Activated naive CD4-positive, alpha-beta T cell treated with anti-CD3 and anti-CD28 coated beads, Interleukin-2, amount 10 ng/mL, durations not matched to agents 5 hours and 36 hours (primary cell): ENCODE measurements at places on chromosomes 2 and 18. TPM values are rescaled to one million over a fixed set of nuclear protein-coding genes. Genes with fewer than 3 reads are reported as not detected.

COL3A1 gene
- total RNA-seq: 0.51 TPM

CTAGE1 gene
- total RNA-seq: not detected

GALNT3 gene
- total RNA-seq: 8.5 TPM

FEV gene
- not detected for total RNA-seq

GYPC gene
- 203 TPM for total RNA-seq

ADAM23 gene
- total RNA-seq: 0.23 TPM

VIT gene
- total RNA-seq: not detected

PGAP1 gene
- total RNA-seq: 44.2 TPM

FAM228A gene
- 0.14 TPM for total RNA-seq

TUBA3D gene
- not detected for total RNA-seq

CFAP210 gene
- not detected for total RNA-seq

MOGAT1 gene
- total RNA-seq: not detected

IL37 gene
- total RNA-seq: 0.50 TPM

FOXI3 gene
- total RNA-seq: not detected

TM4SF20 gene
- total RNA-seq: not detected
